Hematopoietic multipotent progenitor cell (in vitro differentiated cells): ENCODE measurements at places on chromosomes 6 and 20. TPM values are rescaled to one million over a fixed set of nuclear protein-coding genes. Genes with fewer than 3 reads are reported as not detected.

Gene PTK6
- total RNA-seq: under 0.01 TPM

DNA sequence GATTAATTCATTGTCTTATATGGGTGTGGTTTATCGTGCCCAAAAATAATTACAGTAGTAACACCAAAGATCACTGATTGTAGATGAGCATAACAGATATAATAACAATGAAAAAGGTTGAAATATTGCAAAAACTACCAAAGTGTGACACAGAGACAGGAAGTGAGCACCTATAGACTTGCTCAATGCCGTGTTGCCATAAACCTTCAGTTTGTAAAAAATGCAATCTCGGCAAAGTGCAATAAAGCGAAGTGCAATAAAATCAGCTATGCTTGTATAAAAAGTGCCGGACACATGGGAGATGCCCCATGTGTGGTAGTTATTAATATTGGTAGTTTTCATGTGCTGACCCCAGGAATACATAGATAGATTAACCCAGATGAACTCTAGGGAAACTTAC is 192.6 kb downstream of the NRN1 start:
- DNase-seq: no peak

DNA sequence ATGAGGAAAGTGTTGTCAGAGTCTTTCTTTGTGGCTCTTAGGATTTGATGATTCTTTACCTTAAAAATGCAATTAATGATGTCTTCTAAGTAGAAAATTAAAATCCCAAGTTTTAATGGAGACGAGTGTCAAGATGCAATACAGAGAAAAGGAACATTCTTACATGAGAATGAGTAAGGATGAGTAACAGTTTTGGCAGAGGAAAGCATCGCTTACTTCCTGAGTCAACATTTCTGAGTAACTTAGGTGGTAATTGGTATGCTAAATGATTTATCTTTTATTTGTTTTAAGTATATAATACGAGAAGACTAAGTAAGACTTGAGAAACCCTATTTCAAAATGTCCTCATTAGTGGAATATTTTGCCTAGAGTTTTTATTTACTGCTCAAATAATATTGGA is 101.3 kb downstream of the RTN4IP1 start:
- DNase-seq: no peak

DNA sequence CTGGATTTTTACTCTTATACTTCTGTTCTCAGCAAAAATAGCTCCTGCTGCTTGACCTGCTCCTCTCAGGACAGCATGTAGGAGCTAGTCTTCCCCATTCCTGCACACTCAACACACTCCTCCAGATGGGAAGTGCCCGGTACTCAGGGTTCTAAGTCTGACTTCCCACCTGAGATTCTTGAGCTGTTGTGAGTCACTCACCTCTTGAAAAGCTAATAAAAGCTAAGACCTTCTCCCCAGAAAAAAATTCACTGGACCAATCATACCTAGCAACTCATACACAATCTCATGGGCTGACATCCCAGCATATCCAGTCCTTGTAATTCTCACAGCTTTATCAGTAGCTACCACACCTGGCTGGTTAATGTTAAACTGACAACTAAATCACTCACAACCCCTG is 53.5 kb downstream of the TRPC4AP start:
- no peak for DNase-seq

GRCh38 chr6:40138273-40138720 is 204.0 kb upstream of the MOCS1 start:
- DNase-seq: no peak
